A549 treated with CORT108297 at 1 μM for 4 hours (cell line): ENCODE measurements at places on chromosomes 7 and 10. TPM values are rescaled to one million over a fixed set of nuclear protein-coding genes. Genes with fewer than 3 reads are reported as not detected.

NUTM2D gene
- 0.92 to 1.7 TPM (median 1.2 TPM) in 5 replicates for total RNA-seq

KLHDC10 gene
- 12.2 to 14.9 TPM (median 13.9 TPM) in 5 replicates for total RNA-seq

COPG2 gene
- total RNA-seq: 12.4 to 16.3 TPM (median 14.1 TPM) in 5 replicates

WASHC2C gene
- total RNA-seq: 16.4 to 21.6 TPM (median 20.2 TPM) in 5 replicates

COL13A1 gene
- 0.14 to 0.63 TPM (median 0.24 TPM) in 5 replicates for total RNA-seq

NME8 gene
- total RNA-seq: not detected in 5 replicates

AOAH gene
- 0.10 TPM in 1 of 5 replicates, not detected in the others for total RNA-seq

MEOX2 gene
- total RNA-seq: not detected in 5 replicates

NODAL gene
- total RNA-seq: not detected in 5 replicates

SPDYE1 gene
- not detected in 5 replicates for total RNA-seq

NUTM2A gene
- total RNA-seq: 0.03 to 0.14 TPM (median 0.09 TPM) in 5 replicates

HMX2 gene
- total RNA-seq: 0.08 to 0.14 TPM (median 0.11 TPM) in 4 of 5 replicates, not detected in the other

VAX1 gene
- total RNA-seq: 1.0 to 1.9 TPM (median 1.6 TPM) in 5 replicates

SFMBT2 gene
- 9.0 to 11.9 TPM (median 10.3 TPM) in 5 replicates for total RNA-seq

SUN3 gene
- 0.15 to 0.16 TPM in 2 of 5 replicates, not detected in the others for total RNA-seq

ZNF22 gene
- total RNA-seq: 5.2 to 7.0 TPM (median 6.5 TPM) in 5 replicates

ACSM6 gene
- not detected in 5 replicates for total RNA-seq

FRAT2 gene
- 5.4 to 8.7 TPM (median 7.7 TPM) in 5 replicates for total RNA-seq

PNLIPRP1 gene
- not detected in 5 replicates for total RNA-seq

LRRD1 gene
- total RNA-seq: not detected in 5 replicates

CACUL1 gene
- total RNA-seq: 9.0 to 14.5 TPM (median 11.3 TPM) in 5 replicates

TMEM236 gene
- 0.05 to 0.13 TPM (median 0.08 TPM) in 5 replicates for total RNA-seq

CYP3A4 gene
- total RNA-seq: 0.05 TPM in 1 of 5 replicates, not detected in the others

CPA4 gene
- total RNA-seq: 5.0 to 7.8 TPM (median 5.3 TPM) in 5 replicates

H2AZ2 gene
- 205 to 269 TPM (median 258 TPM) in 5 replicates for total RNA-seq

MMP21 gene
- total RNA-seq: 0.04 to 0.06 TPM in 2 of 5 replicates, not detected in the others

GRID1 gene
- 0.18 to 0.44 TPM (median 0.24 TPM) in 5 replicates for total RNA-seq

CADPS2 gene
- 0.02 to 0.13 TPM (median 0.06 TPM) in 5 replicates for total RNA-seq

PALS2 gene
- 18.5 to 31.6 TPM (median 20.0 TPM) in 5 replicates for total RNA-seq

PHYHIPL gene
- 0.18 to 0.39 TPM (median 0.31 TPM) in 5 replicates for total RNA-seq

IL6 gene
- total RNA-seq: 0.59 to 4.5 TPM (median 2.5 TPM) in 5 replicates

HHEX gene
- total RNA-seq: 14.4 to 15.8 TPM (median 14.9 TPM) in 5 replicates

SCIN gene
- 0.32 to 0.50 TPM (median 0.42 TPM) in 5 replicates for total RNA-seq

PLCE1 gene
- 4.3 to 5.8 TPM (median 5.2 TPM) in 5 replicates for total RNA-seq

TFAM gene
- 68.9 to 103 TPM (median 74.2 TPM) in 5 replicates for total RNA-seq

AKR1C1 gene
- 486 to 610 TPM (median 589 TPM) in 5 replicates for total RNA-seq
